ENCODE measurements at places on chromosomes 1 and 21.

DNA sequence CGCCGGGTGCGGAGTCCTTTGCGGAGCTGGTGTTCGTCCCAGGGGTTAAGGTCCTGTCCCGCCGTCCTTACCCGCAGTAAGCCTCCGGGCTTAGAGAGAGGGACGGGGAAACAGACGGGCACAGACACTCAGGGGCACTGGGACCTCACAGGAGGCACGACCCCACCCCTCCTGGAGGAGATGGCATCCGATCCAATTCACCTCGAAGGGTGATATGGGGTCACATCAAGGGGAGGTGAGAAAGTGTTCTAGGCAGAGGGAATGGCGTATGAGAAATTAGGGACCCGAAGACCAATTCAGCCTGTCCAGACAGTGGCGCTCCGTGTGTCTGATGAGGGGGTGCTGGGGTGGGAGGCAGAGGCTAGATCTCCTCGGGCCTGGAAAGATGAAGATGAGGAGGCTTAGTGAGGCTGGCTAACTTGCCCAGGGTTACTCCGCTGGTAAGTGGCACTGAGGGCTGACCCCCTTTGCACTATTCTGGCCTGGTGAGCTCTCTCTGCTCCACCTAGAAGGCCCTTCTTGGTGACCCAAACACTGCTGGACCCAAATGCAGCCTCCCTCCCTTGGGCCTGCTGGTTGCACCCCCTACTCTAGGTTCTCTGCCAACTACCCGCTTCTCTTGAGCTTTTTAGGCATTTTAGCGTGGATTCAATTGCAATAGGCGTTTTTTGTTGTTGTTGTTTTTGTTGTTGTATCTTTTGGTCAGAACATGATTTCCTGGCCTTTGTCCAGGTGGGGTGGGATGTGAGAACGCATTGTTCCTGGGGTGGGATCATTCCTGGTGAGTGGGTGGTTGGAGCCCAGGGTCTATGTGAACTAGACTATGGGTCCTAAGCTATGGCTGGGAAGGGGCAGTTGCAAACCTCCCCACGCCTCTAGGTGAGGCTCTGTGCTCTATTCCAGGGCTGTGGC is 12.3 kb downstream of the BTBD19 start:
- no peak for DNase-seq

- peak; percentile 9 for DNase-seq
These were observed 4.9 kb downstream of the SKI start for GRCh38 chr1:2232916-2233438.

DNA sequence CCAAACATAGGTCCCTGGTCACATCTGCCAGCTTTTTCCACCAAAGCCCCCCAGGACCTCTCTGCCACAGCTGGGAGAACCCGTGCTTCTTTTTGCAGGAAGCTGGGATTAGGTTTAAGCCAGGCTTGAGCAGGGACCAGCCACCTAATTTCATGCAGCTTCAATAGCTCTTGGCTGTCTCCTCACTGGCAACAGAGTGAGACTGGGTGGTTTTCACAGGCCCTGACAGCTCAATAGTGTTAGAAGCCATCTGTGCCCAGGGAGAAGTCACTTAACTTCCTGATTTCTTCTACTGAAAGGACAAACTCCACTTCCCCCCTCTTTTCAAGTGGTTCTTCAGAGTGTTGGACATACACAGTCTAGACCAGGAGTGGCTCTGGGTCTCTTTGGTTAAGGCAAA is 20.4 kb upstream of the SRSF4 start:
- DNase-seq: no peak

- DNase-seq: no peak
These were observed 5.7 kb upstream of the CHD5 start for GRCh38 chr1:6185635-6186382.

- DNase-seq: no peak
These were observed 9.3 kb upstream of the FAM89A start for GRCh38 chr1:231049121-231049979.

DNA sequence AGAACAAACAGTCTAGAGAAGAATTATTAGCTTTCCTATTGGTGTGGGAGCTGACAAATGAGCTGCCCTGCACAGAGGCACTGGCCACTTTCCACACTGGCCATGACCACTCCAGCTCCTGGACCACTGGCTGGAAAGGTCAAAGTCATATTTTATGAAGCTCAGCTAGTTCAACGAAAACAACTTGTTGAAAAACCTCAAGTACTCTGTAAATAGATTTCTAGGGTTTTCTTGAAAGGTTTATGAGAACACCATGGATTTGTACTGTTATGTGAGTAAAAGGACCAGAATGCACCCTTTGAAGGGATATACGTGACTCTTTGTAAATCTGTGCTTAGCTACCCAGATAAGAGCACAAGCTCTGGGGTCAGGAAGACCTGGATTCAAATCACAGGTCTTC is 54.5 kb upstream of the FGGY start:
- DNase-seq: no peak

- DNase-seq: no peak
These were observed 25.7 kb downstream of the KCNK1 start for GRCh38 chr1:233639611-233640010.

DNA sequence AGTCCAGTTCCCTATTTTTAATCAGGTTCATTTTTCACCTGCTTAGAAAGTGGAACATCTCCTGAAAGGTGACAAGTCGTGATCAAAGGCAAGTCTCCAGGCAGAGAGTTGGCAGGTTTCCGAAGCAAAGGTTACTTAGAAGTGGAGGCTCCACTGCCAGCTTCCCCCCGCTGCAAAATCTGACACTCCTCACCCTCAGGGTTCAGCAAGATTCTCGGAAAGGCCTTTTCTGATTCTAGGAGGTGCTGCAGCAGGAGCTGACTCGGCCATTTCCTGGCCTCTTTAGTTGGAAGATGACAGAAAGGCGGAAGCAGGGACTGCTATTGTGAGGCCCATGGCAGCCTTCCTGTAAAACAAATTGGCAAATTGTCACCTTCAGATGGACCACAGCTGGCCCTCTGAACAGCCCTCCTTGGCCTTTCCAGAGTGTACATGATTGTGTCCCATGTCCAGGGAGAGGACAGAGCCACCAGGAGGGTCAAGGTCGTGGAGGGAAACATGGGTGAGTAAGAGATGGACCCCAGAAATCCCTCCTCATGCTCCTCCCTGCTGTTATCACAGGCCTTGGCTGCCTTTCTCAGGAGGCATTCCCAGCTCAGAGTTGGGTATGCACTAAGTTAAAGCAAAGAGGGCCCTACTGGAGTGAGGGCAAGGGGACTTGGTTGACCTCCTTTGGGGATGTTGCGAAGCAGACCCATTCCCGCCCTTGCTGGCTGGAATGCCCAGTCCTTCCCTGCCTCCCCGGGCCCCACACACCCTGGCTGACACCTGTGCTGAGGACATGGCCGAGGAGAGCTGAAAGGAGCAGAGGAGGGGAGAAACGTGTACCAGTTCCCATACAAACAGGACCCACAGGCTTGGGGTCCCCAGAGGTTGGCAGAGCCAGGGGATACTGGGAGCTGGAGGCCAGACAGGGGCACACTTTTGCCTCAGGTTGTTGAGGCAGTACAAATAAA is 115.5 kb upstream of the IRF2BP2 start:
- DNase-seq: peak; percentile 93

DNA sequence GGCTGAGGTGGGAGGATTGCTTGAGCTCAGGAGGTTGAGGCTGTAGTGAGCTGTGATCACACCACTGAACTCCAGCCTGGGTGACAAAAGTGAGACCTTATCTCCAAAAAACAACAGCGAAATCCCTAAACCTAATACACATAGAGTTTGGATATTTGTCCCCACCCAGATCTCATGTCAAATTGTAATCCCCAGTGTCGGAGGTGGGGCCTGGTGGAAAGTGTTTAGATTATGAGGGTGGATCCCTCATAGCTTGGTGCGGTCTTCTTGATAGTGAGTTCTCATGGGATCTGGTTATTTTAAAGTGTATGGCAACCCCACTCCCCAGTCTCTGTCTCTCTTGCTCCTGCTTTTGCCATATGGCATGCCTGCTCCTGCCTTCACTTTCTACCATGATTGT is 94.0 kb downstream of the POU2F1 start:
- no peak for DNase-seq

GRCh38 chr1:28378906-28379305 is 9.4 kb downstream of the PHACTR4 start:
- no peak for DNase-seq

DNA sequence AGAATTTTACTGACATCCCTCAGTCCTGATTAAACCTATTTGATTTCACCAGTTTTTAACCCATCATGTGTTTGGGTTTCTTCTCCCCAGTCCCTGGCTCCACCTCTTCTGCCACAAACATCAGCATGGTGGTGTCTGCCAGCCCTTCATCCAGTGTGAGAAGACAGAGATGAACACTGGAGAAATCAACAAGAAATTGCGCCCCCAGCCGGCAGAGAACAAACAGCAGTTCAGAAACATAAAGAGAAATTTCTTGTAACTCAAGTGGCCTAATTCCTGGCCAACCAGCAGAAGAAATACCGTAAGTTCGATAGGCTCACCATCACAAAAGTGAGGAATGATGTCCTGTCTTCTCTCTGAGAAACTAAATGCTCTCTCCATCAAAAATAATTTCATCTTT is 18.3 kb downstream of the S100A11 start:
- no peak for DNase-seq

- no peak for DNase-seq
These were observed 117.7 kb downstream of the SIM2 start for GRCh38 chr21:36816561-36817130.

- DNase-seq: no peak
These were observed 62.3 kb upstream of the ADARB1 start for GRCh38 chr21:45011911-45012661.

DNA sequence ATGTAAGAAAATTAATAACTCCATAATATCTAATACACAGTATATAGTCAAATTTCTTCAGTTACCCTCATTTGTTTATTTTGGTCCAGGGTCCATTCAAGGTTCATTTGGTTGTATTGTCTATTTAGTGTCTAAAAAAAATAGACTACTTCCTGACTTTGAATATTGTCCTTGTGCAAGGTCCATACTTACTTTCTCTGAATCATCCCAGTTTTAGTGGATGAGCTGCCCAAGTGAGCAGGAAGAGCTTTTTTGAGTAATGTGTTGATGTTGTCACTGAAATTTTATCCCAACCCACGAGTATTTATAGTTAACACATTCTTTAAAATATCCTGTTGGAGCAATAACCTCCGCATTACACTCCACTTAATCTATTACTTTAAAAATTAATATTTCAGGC is 45.6 kb upstream of the FASLG start:
- no peak for DNase-seq

DNA sequence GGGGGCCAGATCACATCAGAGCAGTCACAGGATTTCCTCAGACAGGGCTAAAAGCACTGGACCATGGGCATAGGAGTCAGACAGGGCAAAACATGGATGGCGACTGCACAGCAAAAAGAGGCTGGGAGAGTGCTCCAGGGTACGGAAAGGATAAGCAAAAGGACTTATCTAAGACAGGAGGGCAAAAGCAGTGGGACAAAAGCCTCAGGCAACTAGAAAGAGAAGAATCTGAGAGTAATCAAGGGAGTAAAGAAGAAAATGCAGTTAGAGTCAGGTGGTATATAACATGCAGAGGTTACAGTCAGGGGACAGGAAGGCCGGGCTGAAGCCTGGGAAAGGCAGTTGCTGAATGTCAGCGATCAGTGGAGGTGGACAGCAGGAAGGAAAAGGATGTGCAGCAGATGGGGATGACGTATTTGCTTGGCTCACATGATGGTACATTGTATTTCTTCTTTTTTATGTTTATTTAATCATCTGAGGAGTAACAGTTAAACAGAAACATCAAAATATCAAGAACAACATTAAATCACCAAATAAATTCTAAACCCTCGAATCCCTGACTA is 63.1 kb upstream of the CNN3 start:
- no peak for DNase-seq

DNA sequence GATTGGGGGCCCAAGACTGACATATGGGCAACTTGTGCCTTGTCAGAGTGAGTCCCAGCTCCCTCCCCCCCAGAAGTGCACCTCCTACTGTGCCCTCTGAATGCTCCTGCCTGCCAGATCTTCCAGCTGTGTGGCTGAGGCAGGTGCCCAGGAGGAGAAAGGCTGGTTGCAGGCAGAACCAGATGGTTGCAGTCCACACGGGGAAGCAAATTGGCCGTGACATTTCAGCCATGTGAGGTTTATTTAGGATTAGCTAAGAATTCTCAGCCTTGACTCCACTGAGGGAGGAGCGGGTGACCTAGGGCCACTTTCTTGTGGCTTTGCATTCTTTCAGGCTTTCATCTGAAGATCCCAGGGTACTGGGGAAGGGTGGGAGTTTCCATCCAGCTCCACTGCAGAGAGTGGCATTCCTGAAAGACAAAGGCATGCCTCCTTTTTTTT is 33.8 kb downstream of the PEX14 start:
- DNase-seq: no peak

GRCh38 chr1:204872262-204872881 is 1.7 kb downstream of the NFASC start:
- no peak for DNase-seq

DNA sequence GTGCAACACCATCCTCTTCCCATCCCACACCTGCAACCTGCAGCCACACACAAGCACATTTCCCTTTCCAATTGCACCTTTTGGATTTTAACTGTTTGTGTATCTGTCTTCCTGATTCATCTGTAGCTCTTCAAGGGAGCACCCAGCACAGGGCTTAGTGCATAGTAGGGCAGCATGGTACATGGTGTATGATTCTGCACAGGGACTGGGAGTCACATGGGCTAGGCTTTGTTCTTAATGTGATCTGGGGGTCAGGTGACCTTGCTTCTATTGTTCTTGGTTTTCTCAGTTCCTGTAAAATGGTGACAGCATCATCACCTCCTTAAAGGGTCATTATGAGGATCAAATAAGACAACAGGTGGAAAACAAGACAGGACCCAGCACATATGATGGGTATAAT is 419.3 kb downstream of the MATN1 start:
- DNase-seq: no peak

- DNase-seq: no peak
These were observed 23.6 kb downstream of the MX1 start for GRCh38 chr21:41449613-41450012.

GRCh38 chr1:243713470-243714186 is 136.4 kb downstream of the AKT3 start:
- DNase-seq: no peak

DNA sequence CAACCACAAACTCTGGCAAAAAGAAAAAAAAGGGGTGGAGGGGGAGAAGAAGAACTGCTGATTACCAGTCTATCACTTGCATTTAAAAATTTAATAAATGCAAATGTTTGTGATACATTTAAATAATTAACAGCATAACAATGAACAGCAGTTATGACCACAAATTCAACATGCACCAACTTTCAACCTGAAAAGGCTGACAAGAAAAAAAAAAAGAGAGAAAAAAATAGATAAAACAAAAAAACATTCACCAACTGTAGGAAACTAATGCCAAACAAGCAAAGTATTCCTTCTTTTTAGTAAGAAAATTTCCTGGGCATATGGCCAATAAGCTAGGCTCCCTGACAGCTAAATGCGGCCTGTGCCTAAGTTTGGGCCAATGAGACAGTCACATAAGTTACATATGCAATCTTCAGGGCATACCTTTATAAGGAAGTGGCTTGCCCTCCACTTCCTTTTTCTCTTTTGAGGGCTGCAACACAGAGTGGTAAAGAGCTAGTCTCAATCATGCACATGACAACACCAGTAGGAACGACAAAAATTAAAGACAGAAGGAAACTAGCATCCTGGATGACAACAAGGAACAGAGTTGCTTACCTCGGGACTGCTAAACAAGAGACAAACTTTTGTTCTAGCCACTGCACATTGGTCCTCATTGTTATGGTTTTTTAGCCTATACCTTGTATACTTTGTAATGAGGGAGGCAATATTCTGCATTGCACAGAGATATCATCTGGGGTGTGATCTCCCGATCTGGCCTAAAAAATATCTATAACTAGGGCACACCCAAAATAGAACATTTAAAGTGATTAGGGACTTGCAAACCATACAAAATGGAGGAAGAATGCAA is 24.2 kb upstream of the PHTF1 start:
- DNase-seq: peak; percentile 87

GRCh38 chr1:94590203-94591137 is 48.9 kb upstream of the F3 start:
- no peak for DNase-seq

All from T-helper 1 cell (primary cell).